ENCODE measurements at places on chromosomes 6 and 20.

DNA sequence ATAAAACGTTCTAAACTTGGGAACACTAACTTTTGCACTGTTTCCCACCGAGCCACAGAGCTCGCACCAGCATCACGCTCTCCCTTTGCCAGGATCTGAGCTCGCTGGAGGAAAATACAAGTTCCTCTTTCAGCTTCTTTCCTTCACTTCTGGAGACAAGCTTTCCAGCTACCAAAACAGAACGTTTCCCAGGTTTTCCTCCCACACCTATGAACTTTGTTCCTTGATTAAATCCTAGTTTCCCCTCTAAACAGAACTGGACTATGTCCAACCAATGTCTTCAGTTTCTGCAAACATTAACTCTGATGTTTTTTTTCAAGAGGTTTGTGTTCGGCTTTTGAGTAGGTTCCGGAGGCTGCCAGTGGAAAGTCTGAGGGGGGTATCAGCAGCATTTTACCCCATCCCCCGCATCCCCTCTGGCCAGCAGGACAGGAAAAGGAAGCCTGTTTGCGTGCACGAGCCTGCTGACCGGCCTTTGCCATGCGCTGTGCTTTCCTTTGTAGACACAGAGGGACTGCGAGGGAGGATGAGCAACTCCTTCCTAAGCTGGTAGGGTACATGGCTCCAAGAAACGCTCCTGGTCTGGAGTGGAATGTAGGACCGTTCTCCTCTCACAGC lies 135.5 kb downstream of the LY86 start:
- no peak for DNase-seq

- DNase-seq: no peak
Measured at GRCh38 chr20:2357114-2357513, 23.6 kb upstream of the TGM6 start.

DNA sequence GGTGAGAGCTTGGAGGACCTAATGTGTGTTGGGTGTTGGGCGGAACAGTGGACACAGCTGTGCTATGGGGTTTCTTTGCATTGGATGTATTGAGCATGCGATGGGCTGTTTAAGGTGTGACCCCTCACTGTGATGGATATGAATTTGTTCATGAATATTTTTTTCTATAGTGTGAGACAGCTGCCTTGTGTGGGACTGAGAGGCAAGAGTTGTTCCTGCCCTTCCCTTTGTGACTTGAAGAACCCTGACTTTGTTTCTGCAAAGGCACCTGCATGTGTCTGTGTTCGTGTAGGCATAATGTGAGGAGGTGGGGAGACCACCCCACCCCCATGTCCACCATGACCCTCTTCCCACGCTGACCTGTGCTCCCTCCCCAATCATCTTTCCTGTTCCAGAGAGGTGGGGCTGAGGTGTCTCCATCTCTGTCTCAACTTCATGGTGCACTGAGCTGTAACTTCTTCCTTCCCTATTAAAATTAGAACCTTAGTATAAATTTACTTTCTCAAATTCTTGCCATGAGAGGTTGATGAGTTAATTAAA lies 3.0 kb downstream of the HLA-A start:
- no peak for DNase-seq

DNA sequence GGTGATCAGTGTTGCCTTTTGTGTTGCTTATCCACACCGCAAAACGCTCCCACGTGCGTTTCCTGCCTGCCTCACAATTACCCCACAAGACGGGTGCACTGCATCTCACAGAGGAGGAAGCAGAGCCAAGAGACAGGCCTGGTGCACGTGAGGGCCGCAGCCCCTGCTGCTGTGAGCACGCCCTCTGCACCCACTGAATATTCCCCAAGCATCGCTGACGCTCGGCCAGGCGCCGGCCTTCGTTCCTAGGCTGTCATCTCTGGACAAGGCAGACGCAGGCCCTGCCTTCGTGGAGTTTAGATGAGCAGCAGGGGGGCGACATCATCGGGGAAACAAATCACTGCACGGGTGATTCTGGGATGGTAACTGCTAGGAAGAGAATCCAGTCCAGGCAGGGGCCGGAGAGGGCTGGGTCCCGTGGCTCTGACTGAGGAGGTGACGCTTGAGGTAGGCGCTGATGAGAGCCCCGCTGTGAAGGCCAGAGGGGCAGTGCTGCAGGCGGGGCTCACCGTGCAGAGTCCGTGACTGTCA lies 162.4 kb upstream of the QKI start:
- peak; percentile 31 for DNase-seq

- DNase-seq: no peak
Measured at GRCh38 chr20:7346562-7346961, 579.1 kb downstream of the BMP2 start.

All from nucleus accumbens (tissue), 56 donors.